ENCODE measurements at places on chromosomes 7 and 10.

DNA sequence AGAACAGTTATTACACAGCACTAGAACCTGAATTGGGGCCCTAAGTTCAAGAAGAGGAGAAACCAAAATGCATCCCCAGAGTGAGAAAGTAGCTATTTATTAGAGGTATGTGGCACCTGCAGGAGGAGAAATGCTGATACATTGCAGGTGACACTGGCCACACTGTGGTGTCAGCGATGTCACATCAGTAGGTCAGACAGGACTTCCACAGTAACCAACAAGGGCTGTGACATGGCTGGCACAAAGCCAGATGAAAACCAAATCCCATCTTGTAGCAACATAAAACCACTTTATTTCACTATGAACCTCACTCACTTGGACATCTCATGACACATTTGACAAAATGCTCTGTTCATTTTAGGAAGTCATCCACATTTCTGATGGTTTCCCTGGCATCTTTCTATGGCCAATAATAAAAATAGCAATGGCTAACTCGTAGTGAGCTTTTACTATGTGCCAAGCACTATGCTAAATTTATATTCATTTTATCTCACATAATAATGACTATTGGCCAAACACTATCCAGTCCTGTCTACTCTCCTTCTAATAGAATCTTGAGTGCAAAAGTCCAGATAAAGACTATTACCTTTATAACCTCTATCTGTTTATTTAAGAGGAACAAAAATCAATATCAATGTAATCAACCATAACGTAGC, 154.2 kb downstream of the TSPAN12 start:
- no peak for DNase-seq

DNA sequence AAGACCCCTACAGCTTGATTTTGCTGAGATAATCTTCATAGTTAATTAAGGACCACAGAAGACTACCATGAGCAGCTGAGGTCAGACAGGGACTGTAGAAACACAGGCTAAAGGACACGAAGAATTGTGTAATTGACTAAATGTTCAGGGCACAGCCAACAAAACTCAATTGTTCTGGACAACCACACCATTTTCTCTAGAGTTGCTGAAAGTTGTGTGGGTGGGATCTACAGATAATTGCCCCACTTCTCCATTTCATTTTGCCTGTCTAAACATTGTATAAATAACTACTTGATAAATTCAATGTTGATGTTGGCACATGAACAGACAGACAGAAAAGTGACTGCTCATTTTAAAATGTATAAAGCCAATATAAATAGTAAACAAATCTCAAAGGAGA, 39.0 kb upstream of the SLC16A12 start:
- no peak for DNase-seq

DNA sequence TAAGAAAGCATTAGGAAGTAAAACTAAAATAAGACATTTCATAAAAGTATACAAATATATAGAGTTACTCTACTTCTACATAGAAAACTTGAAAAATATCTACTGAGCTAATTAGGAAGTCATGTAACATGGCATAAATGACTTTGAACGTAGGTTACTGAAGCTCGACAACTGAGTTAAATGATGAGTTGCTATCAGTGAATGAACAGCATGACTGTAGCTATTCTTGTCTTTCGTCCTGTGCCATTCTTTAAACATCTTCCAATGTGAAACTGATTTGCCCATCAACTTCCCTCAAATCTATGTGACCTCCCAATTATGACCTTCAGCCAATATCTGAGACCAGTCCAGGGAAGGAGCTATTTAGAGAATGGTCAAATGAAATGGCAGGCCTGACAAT, 113.5 kb upstream of the NEBL start:
- no peak for DNase-seq

GRCh38 chr7:81008901-81009300, 90.0 kb upstream of the SEMA3C start:
- no peak for DNase-seq

GRCh38 chr7:47724335-47724982, 142.5 kb upstream of the TNS3 start:
- DNase-seq: peak; percentile 15

- DNase-seq: no peak
These were observed 229.2 kb upstream of the HPS1 start for GRCh38 chr10:98675902-98676301.

- DNase-seq: no peak
These were observed 165.2 kb downstream of the AMPH start for GRCh38 chr7:38465956-38466355.

DNA sequence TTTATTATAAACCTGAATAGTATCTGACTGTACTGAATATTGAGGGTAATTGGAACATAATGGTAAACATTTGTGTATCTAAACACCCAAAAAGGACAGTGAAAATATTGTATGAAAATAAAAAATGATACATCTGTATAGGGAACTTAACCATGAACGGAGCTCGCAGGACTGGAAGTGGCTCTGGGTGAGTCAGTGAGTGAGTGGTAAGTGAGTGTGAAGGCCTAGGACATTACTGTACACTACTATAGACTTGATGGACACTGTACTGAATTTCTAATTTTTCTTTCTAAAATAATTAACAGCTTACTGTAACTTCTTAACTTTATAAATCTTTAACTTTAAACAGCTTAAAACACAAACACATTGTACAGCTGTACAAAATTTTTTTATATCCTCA, 454.5 kb upstream of the FZD8 start:
- DNase-seq: no peak

GRCh38 chr10:23859598-23859997, 349.3 kb upstream of the KIAA1217 start:
- DNase-seq: no peak

DNA sequence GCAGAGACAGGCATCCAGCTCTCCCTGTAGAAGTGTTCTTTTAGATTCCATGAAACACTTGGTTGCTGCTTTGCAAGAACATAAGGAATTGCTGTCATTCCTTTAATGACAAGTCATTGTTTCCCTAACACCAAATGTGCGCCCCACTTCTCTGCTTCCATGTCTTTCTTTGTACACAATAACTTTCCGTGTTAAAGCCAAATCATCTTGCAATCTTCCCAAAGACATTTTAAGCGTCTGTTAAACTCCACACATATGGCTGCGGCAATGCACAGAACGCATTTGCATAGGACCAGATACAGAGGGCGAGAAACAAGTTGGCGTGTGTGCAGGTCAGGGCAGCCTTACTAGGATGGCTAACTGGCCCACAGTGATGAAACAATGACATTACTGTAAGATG, 399.3 kb upstream of the PRKCQ start:
- DNase-seq: no peak

- no peak for DNase-seq
These were observed 46.8 kb downstream of the FAM107B start for GRCh38 chr10:14727924-14728323.

GRCh38 chr7:103765901-103766300, 223.6 kb downstream of the RELN start:
- no peak for DNase-seq

DNA sequence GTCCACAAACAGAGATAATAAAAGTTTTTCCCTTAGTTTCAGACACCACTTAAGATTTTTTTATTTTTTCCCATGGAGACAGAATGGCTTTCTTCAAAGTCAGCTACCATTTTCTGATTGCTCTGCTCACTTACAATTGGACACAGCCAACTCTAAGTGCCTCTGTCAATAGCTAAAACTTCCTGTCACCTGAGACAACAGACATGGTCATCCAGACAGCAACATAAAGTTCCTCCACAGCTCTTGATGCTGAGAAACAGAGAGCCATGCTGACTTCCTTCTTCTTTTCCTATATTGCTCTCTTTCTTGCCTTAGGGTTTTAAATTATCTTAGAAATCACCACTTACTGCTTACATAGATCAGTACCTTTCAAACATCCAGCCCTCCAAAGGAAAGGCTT, 12.0 kb downstream of the ZNF800 start:
- no peak for DNase-seq

Data from foreskin keratinocyte (primary cell).